Thoracic aorta endothelial cell (primary cell): ENCODE measurements at places on chromosomes 12 and 14. TPM values are rescaled to one million over a fixed set of nuclear protein-coding genes. Genes with fewer than 3 reads are reported as not detected.

TMBIM4 gene
- 128 and 166 TPM in 2 replicates for total RNA-seq

CCDC60 gene
- total RNA-seq: not detected in 2 replicates

KRT6B gene
- not detected in 2 replicates for total RNA-seq

MYF6 gene
- 0.13 TPM in 1 of 2 replicates, not detected in the other for total RNA-seq

TAMALIN gene
- total RNA-seq: 34.5 and 45.2 TPM in 2 replicates

BDKRB2 gene
- total RNA-seq: under 0.01 TPM in 1 of 2 replicates, not detected in the other

ZC2HC1C gene
- total RNA-seq: 1.1 and 2.0 TPM in 2 replicates

GLT1D1 gene
- not detected in 2 replicates for total RNA-seq

ASCL1 gene
- total RNA-seq: not detected in 2 replicates

HRK gene
- total RNA-seq: not detected in 2 replicates

TSHR gene
- not detected in 2 replicates for total RNA-seq

DACT1 gene
- total RNA-seq: 0.29 and 1.5 TPM in 2 replicates

TMEM260 gene
- total RNA-seq: 22.9 and 23.5 TPM in 2 replicates

KRT6C gene
- not detected in 2 replicates for total RNA-seq

RABGGTA gene
- total RNA-seq: 26.1 and 34.3 TPM in 2 replicates

OR4E2 gene
- not detected in 2 replicates for total RNA-seq

FOXM1 gene
- 29.7 and 54.6 TPM in 2 replicates for total RNA-seq

ART4 gene
- 7.0 and 28.2 TPM in 2 replicates for total RNA-seq

GTF2H3 gene
- total RNA-seq: 56.9 and 84.6 TPM in 2 replicates

SIRT4 gene
- total RNA-seq: 0.27 and 0.50 TPM in 2 replicates

CFAP251 gene
- 3.6 and 4.3 TPM in 2 replicates for total RNA-seq

KRT3 gene
- total RNA-seq: not detected in 2 replicates

DNAI7 gene
- total RNA-seq: under 0.01 TPM in 1 of 2 replicates, not detected in the other

BLTP3B gene
- 37.9 and 39.0 TPM in 2 replicates for total RNA-seq

IRAK4 gene
- total RNA-seq: 27.1 and 28.6 TPM in 2 replicates

LMNTD1 gene
- not detected in 2 replicates for total RNA-seq

GLRX5 gene
- total RNA-seq: 50.4 and 60.3 TPM in 2 replicates

MSI1 gene
- total RNA-seq: not detected in 2 replicates

RASSF9 gene
- total RNA-seq: 1.7 and 2.4 TPM in 2 replicates

OVCH1 gene
- under 0.01 TPM in 2 replicates for total RNA-seq

MED13L gene
- 116 and 133 TPM in 2 replicates for total RNA-seq

REC8 gene
- total RNA-seq: 2.3 and 8.1 TPM in 2 replicates

SMCO2 gene
- 0.50 and 0.80 TPM in 2 replicates for total RNA-seq

PLBD1 gene
- 0.40 and 1.0 TPM in 2 replicates for total RNA-seq

ALDH1L2 gene
- 2.4 and 2.5 TPM in 2 replicates for total RNA-seq

P2RX2 gene
- total RNA-seq: not detected in 2 replicates

NKX2-1 gene
- total RNA-seq: not detected in 2 replicates

CEP128 gene
- 13.8 and 16.0 TPM in 2 replicates for total RNA-seq

RTL1 gene
- total RNA-seq: not detected in 2 replicates

KRT83 gene
- total RNA-seq: not detected in 2 replicates

SCNN1A gene
- 0.22 TPM in 1 of 2 replicates, not detected in the other for total RNA-seq

SLC4A8 gene
- 5.2 and 5.5 TPM in 2 replicates for total RNA-seq

MYH6 gene
- total RNA-seq: not detected in 2 replicates

LALBA gene
- not detected in 2 replicates for total RNA-seq

CCNB1IP1 gene
- 35.2 and 41.4 TPM in 2 replicates for total RNA-seq

PLEK2 gene
- total RNA-seq: 10.1 and 11.1 TPM in 2 replicates

RTN1 gene
- 0.93 and 1.1 TPM in 2 replicates for total RNA-seq

USP5 gene
- 83.1 and 87.7 TPM in 2 replicates for total RNA-seq

ACYP1 gene
- total RNA-seq: 16.2 and 19.5 TPM in 2 replicates

CLEC2B gene
- 24.6 and 79.1 TPM in 2 replicates for total RNA-seq

OGFOD2 gene
- total RNA-seq: 10.4 and 11.8 TPM in 2 replicates
